ENCODE measurements at places on chromosomes 2 and 18. TPM values are rescaled to one million over a fixed set of nuclear protein-coding genes. Genes with fewer than 3 reads are reported as not detected.
A peak's percentile ranks its signal among the peaks of the same experiment; 100 is the strongest.

- H3K4me1 ChIP-seq, result peaks cover 5% of the 10 kb centered on the region
- H3K27me3 ChIP-seq, result no peaks in the 10 kb centered on the region
- peak overlapping the region; percentile 92 for H3K27ac ChIP-seq
- no peak for DNase-seq
These were observed 710 bp downstream of the DUSP19 start for GRCh38 chr2:183079139-183079775.

- H3K4me3 ChIP-seq, result no peak overlapping the region
- H3K4me1 ChIP-seq, result no peaks in the 10 kb centered on the region
- H3K27me3 ChIP-seq, result no peaks in the 10 kb centered on the region
- peaks cover 3% of the 10 kb centered on the region for H3K36me3 ChIP-seq
- H3K27ac ChIP-seq, result no peak overlapping the region
These were observed 4.2 kb upstream of the MARS2 start for GRCh38 chr2:197700960-197701359.

GRCh38 chr2:36912695-36913094 lies 53.6 kb downstream of the STRN start:
- no peak overlapping the region for H3K27ac ChIP-seq
- H3K27me3 ChIP-seq, result no peaks in the 10 kb centered on the region
- no peak overlapping the region for H3K4me3 ChIP-seq
- no peaks in the 10 kb centered on the region for H3K36me3 ChIP-seq

DNA sequence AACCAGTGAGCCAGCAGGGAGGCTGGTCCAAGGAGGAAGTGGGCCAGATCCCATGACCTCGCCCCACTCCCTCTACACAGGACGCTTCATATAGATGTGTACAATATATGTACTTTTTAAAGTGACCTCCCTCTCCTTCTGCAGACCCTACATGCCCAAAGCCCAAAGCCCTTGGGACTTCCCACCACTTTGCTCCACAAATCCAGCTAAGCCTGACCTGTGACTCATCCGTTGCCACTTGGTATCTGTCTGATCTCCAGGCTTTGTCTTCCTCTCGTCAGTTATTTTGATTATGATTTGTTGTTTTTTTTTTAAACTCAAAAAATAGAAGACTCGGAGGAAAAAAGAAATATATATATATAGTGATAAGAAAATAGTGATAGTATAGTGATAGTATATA lies 470.8 kb downstream of the KCNJ3 start:
- no peak overlapping the region for H3K4me3 ChIP-seq
- no peaks in the 10 kb centered on the region for H3K4me1 ChIP-seq
- H3K36me3 ChIP-seq, result no peaks in the 10 kb centered on the region
- H3K27ac ChIP-seq, result no peak overlapping the region
- H3K27me3 ChIP-seq, result no peaks in the 10 kb centered on the region

- no peaks in the 10 kb centered on the region for H3K4me1 ChIP-seq
- no peak overlapping the region for H3K4me3 ChIP-seq
- no peak overlapping the region for H3K27ac ChIP-seq
- H3K27me3 ChIP-seq, result no peaks in the 10 kb centered on the region
These were observed 197.8 kb downstream of the MEMO1 start for GRCh38 chr2:31813016-31813415.

DNA sequence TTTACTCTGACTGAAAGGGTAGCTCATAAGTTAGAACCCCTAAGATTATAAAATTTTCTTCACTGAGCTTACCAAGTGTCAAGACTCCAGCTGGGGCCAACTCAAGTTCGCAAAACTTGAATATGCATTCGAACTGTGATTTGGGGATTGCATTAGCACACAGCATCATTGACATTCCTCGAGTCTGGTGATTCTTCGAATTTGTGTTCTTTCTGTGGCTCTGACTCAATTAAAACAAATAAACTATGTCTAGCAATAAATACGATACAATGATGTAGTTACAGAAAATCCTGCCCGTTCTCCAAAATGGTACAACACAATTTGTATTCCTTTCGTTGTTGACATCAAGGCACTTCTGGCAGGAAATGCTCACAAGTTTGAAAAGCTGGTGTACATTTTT lies 11.1 kb downstream of the CCL20 start:
- no peak overlapping the region for H3K4me3 ChIP-seq
- H3K36me3 ChIP-seq, result no peaks in the 10 kb centered on the region
- no peaks in the 10 kb centered on the region for H3K27me3 ChIP-seq
- DNase-seq, result no peak

DNA sequence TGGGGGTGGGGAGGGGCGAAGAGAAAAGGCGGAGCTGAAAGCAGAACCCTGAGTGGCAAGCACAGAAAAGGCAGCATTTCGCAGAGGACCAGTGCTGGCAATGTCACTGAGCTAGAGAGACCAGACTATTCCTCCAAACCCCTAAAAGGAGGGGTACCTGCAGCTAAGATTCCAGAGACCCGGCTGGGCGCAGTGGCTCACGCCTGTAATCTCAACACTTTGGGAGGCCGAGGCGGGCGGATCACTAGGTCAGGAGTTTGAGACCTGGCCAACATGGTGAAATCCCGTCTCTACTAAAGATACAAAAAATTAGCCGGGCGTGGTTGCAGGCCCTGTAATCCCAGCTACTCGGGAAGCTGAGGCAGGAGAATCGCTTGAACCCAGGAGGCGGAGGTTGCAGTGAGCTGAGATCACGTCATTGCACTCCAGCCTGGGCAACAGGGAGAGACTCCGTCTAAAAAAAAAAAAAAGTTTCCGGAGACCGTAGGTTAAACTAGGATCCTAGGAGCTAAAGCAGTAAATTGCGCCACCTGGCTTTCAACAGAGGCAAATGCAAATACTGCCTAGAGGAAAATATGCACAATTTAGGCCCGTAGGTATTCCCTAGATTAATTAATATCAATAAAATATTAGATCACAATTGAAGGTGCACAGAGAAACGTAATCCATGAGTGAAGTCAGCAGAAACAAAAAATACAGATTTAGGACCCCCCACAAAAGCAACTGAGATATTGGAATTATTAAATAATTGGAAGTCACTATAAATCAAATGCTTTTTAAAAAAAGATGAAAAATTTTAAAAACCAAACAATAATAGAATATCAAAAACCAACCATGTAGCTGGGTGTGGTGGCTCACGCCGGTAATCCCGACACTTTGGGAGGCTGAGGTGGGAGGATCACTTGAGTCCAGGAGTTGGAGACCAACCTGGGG lies 4.9 kb downstream of the UCN start:
- H3K27me3 ChIP-seq, result no peaks in the 10 kb centered on the region
- no peaks in the 10 kb centered on the region for H3K36me3 ChIP-seq
- H3K4me3 ChIP-seq, result peak overlapping the region; percentile 55
- peak overlapping the region; percentile 45 for H3K27ac ChIP-seq

DNA sequence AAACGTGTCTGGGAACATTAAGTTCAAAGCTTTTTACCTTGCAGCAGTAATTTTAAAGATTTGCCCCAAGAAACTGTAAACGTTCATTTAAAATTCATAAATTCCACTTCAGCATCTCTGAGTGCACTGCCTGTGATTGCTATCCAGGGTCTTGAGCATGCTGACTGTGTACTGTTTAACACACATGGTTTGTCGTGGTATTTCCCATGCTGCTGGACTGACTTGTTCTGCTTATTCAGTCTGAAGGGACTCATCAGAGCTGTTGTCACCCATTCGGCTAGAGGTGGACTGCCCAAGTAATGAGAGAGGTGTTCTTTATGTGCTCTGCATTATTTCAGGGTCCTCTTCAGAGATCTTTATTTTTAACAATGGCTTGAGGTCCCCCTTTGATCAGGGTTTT lies 53.1 kb downstream of the RHBDD1 start:
- H3K4me3 ChIP-seq, result no peak overlapping the region
- no peaks in the 10 kb centered on the region for H3K36me3 ChIP-seq
- no peak for DNase-seq
- H3K27me3 ChIP-seq, result no peaks in the 10 kb centered on the region

DNA sequence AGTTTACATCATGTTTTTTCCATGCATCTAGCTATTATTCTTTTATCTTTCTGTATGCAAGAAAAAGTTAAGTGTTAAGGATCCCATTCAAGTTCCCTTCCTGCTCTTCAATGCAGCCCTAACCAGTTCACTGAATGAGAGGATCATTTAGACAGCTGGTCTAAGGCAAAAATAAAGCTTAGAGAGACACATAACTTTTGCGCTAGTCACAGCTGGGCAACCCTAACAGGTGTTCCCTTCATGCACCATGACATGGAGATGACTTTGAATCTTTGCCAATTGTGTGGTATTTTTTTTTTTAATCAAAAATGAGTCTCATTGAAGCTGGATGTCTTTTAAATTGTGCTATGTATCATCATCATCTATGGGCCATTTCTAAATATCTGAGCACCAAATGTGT lies 393.8 kb upstream of the CYRIA start:
- no peaks in the 10 kb centered on the region for H3K36me3 ChIP-seq
- H3K27me3 ChIP-seq, result no peaks in the 10 kb centered on the region
- H3K4me3 ChIP-seq, result no peak overlapping the region
- no peak overlapping the region for H3K27ac ChIP-seq
- H3K4me1 ChIP-seq, result no peaks in the 10 kb centered on the region
- DNase-seq, result no peak

DNA sequence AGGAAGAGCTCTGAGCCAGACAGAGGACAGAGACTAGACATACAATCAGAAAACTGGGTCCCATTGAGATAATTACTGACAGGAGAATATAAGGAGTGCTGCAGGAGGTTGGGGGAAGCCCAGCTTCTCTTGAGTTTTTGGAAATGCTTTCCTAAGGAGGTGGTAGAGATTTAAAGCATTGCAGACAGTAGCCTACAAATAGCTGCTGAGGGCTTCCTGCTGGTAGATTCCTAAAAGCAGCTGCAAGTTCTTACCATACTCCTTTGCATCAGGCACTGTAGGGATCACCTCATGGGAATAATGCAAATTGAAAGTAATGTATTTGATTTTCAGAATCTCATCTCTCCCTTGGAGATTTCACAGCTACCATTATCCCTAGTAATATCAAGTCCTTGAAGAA lies 902.6 kb upstream of the GCFC2 start:
- H3K4me1 ChIP-seq, result no peaks in the 10 kb centered on the region
- DNase-seq, result no peak
- no peak overlapping the region for H3K4me3 ChIP-seq
- no peaks in the 10 kb centered on the region for H3K27me3 ChIP-seq
- H3K36me3 ChIP-seq, result no peaks in the 10 kb centered on the region
- no peak overlapping the region for H3K27ac ChIP-seq

GRCh38 chr18:62944454-62944853 lies 229.1 kb downstream of the PHLPP1 start:
- H3K36me3 ChIP-seq, result no peaks in the 10 kb centered on the region
- no peak overlapping the region for H3K27ac ChIP-seq
- no peak overlapping the region for H3K4me3 ChIP-seq
- H3K4me1 ChIP-seq, result no peaks in the 10 kb centered on the region
- DNase-seq, result no peak

DNA sequence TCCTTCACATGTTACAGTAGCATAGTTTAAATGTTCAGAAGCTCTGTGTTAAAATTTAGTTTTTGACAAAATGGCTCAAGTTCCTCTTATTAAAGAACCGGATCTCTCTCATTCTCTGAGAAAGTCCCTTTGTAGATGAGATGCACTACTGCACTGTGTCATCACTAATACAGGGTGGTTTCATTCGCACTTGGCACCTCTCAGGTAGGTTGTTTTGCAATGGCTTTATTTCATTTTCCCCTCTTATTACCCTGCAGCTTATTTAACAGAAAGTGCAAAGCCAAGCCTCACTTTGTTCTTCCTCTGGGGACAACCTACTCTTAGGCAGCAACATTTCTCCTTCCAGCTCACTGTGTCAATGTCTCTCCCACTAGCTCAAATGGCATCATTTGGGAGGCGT lies 185.1 kb downstream of the DLGAP1 start:
- DNase-seq, result no peak
- no peak overlapping the region for H3K4me3 ChIP-seq
- no peak overlapping the region for H3K27ac ChIP-seq
- no peaks in the 10 kb centered on the region for H3K36me3 ChIP-seq
- H3K4me1 ChIP-seq, result no peaks in the 10 kb centered on the region
- H3K27me3 ChIP-seq, result no peaks in the 10 kb centered on the region

The SIX3 gene
- total RNA-seq, result 0.21 TPM

The TMEM150A gene
- total RNA-seq, result 30.4 TPM

The GLI2 gene
- total RNA-seq, result 6.2 TPM

The HJURP gene
- total RNA-seq, result 87.0 TPM
